HCEC 1CT (cell line): ENCODE measurements at places on chromosomes 7 and 10.

- DNase-seq, result no peak
Observed at GRCh38 chr7:137633133-137633532, 213.6 kb downstream of the DGKI start.

DNA sequence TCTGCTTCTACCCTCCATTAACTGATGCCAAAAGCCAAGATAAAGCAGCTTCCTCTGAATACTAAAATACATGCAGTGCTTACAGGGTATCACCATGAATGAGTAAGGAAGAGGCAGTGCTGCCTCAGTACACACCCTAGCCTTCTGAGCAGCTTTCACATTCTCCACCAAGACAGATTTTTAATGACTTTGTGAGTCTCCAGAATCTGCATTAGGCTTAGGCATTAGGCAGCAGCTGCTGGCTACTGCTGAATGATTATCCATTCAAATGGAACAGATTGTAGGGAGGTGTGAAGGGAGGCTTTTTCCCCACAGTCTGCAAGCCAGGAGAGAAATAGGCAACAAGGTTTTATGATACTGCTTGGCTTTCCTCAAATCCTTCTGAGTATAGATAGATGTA lies 1226.7 kb upstream of the LRRN3 start:
- DNase-seq, result no peak

GRCh38 chr7:26928703-26929347 lies 64.4 kb upstream of the SKAP2 start:
- no peak for DNase-seq

- DNase-seq, result peak; percentile 42
Observed at GRCh38 chr10:104589871-104590270, 51.2 kb upstream of the SORCS3 start.

GRCh38 chr7:25545124-25546008 lies 317.1 kb upstream of the NPVF start:
- DNase-seq, result no peak

DNA sequence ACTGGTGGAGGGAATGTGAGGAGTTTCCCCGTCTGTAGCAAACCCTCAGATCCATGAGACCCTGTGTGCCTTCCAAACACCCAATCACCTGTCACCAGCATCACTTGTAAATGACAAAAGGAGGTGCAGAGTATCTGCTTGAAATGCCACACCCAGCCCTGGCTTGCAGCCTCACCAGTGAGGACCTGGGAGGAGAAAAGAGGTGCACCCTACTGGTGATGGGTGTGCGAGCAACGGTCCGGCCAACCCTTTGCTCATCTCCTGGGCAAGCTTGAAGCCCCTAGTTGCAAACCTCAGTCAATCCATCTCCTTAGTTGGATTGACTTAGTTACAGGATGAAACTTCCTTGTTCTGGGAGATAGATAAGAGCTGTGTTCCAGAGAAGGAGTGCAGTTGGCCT lies 62.4 kb upstream of the WAPL start:
- no peak for DNase-seq

DNA sequence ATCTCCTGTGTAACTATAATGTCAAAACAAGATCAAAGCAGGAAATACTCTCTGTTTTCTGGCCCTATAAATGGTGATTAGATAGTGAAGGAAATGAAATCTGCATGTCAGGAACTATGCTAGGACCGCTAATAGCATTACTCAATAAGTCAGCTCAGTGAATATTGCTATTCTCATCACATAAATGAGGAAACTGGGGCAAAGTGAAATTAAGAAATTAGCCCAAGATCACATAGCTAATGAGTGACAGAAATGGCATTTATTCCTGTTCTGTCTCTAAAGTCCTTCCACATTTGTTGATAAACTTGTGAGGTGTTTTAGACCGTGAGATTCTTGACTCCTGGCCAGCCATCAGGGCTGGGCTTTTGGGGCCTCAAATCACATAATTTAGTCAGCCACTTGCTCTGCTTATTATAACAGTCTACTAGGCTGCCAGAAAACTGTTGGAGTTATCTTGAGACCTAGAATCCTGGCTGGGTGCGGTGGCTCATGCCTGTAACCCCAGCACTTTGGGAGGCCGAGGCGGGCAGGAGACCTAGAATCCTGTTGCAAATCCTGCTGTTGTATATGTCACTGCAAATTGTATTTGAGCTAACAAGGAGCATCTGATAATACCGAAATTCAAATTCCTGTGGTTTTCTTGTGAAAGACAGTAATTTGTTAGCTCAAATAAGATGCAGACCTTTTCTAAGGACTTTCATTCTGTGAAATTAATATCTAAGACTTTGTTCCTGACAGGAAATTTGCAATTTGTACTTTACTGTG lies 66.5 kb upstream of the SHTN1 start:
- DNase-seq, result no peak

GRCh38 chr7:136884492-136884891 lies 16.0 kb downstream of the CHRM2 start:
- no peak for DNase-seq

DNA sequence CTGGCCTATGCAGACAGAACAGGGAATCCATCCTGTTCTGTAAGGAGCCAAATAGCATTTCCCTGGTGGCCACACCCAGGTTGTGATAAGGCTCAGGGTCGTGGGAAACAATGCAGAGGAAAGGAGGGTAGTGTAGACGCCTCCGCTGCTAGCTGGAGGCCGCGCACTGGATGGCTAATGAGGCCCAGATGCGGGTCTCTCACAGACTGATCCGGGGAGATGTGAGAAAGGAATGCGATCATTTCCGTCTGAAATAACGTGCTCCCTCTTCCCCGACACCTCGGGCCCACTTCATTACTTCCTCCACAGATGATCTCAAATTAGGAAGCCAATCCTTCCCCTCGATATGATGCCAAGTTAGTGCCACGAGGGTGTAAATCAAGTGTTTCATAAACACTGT lies 203.3 kb downstream of the TAX1BP1 start:
- no peak for DNase-seq

- no peak for DNase-seq
Observed at GRCh38 chr10:105656856-105657255, 1015.8 kb downstream of the SORCS3 start.

DNA sequence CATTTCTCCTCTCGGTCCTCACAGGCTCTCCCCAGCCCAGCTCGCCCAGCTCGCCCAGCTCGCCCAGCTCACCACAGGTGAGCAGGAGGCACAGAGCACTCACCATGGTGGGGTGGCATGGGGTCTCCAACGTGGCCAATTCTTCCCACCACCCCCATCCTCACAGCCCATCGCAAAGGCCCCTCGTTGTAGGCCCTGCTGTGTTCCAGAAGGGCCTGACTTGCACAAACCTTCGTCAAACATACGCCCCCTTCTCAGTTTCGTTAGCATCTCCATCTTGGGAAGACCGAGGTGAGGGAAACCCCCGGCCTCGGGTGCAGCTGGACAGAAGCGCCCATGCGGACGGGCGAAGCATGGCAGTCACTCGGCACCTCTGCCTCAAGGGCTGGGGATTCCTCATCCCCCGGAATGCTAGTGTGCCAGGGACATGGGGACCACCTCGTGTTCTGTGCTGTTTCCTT lies 304.6 kb downstream of the TNS3 start:
- no peak for DNase-seq

- DNase-seq, result no peak
Observed at GRCh38 chr7:29612596-29612995, 49.0 kb downstream of the PRR15 start.

DNA sequence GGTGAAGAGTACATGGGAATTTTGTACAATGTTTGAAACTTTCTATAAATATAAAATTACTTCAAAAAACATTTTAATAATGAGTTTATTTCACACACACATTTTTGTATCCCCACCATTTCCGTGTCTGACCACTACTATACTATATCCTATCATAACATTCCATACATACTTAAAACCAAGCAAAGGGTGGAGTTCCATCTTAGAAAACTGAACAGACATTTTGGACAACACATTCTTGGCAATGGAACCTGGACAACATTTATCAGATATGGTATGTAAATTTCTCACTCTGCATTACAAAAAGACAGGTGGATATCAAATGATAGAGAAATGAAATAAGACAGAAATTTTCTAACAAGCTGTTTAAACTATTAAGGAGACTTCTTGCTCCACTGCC lies 168.9 kb downstream of the TWIST1 start:
- DNase-seq, result no peak

DNA sequence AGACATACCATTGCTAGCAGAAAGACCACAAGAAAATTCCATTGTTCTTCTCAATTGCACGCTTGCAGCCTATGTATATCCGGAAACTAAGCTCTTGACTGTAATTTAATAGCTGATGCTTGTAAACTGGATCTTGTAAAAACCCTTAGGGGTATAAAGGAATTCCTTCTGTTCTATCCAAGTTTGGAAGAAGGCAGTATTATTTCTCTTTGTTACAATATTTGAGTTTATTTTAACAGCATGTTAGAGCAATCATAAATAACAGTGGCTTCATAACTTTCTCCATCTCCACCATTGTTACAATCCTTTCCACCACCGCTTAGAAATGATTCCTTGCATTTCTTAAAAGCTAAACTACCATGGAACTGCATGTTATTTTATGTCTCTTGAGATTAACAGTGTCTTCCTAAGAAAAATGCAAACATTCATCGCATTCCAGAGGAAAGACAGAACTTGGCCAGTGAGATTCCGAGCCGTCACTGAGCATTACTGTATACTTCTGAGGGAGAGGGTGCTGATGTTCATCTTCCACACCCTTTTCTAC lies 92.5 kb downstream of the TRIL start:
- no peak for DNase-seq

- DNase-seq, result no peak
Observed at GRCh38 chr7:100890653-100891567, 1.4 kb upstream of the UFSP1 start.

GRCh38 chr10:53140506-53140905 lies 367.9 kb upstream of the MBL2 start:
- DNase-seq, result no peak

DNA sequence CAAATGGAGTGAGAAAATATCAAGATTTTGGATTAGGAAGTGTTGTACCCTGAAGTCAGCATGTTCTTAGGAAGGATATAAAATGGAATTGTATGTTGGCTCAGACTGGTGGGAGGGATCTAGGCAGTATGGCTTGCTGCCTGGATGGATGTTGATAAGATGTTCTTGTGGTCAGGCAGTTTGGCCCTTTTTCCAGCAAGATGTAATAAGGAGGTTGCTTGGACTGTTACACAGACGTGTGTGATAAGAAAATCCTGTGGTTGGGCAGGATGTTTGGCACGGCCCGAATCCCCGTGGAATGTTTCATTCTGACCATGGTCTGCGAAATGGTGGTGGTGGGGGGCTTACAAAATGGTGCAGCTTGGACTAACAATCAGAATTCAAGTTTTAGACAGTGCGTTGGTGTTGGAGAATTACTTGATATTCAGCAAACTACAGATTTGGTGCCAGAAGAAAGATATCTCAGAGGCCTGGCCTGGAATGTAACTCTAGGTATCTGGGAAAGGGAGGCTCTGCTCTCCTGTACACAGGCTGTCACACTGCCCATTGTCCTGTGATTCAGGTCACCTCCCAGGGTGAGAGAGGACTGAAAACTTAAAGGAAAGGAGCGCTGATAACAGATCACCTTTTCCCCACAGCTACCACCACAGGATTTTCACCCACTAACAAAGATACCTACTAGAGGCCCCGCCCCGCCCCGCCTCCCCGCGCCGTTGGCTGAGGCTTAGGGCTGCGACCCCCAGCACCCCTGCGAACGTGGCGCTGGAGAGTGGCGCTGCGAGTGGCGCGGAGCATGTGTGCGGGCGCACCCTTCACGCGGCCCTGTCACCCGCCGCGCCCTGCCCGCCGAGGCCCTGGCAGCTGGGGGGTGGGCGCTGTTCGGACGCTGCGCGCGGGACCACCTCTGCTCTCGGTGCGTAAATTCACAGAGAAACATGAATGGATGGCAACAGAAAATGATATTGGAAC lies 19.3 kb upstream of the ZNF680 start:
- no peak for DNase-seq

DNA sequence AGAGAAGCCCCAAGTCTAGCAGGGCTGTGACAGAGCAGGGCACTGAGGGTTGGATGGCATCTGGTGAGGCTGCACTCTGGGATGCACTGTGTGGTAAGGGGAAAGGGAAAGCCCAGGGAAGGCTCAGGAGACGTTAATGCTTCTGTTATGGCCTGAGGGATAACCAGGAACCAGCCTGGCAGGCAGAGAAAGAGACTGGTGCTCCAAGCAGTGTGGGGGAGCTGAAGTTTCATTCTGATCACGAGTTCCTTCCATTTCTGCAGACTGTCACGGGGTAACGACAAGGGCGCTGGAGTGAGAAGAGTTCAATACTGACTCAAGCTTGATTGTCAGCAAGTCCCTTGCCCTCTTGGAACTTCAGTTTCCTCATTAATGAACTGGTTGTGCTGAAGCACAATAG lies 730.9 kb downstream of the GRID1 start:
- no peak for DNase-seq

DNA sequence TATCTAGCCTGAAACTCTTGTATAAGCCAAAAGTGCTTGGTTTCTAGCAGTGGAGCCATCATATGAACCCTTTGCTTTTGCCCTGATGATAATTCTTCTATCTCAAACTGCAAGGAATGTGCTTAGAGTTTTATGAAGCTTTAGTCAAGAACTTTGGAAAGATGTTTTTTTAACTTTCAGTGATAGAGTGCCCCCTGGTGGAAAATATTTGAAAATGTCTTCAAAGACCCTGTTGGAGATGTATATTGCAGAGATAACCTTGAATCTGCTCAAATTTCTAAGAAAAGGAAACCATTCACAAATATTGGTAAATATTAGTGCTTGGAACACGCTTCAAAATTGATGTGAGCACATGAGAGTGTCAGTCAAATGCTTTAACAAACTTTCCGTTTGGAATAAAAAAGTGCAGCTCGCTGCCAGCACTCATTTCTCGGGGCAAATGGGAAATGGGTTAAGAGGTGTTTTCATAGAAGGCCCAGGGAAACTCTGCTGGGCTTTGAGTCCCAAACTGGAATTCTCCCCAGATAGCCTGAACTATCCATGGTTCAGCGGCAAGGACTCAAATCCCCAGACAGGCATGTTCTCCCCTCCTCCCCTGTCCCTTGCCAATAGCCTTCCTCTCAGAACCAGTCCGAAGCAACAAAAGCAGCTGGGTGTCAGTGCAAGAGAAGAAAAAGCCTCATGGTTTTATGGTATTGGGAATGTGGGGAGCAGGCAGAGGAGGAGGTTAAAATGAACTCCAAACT lies 129.3 kb downstream of the MYOF start:
- DNase-seq, result peak; percentile 48

GRCh38 chr10:44301781-44302355 lies 83.0 kb downstream of the CXCL12 start:
- no peak for DNase-seq

- no peak for DNase-seq
Observed at GRCh38 chr7:152967958-152968357, 208.4 kb downstream of the ACTR3B start.

GRCh38 chr10:125082881-125083575 lies 77.3 kb downstream of the CTBP2 start:
- DNase-seq, result no peak

DNA sequence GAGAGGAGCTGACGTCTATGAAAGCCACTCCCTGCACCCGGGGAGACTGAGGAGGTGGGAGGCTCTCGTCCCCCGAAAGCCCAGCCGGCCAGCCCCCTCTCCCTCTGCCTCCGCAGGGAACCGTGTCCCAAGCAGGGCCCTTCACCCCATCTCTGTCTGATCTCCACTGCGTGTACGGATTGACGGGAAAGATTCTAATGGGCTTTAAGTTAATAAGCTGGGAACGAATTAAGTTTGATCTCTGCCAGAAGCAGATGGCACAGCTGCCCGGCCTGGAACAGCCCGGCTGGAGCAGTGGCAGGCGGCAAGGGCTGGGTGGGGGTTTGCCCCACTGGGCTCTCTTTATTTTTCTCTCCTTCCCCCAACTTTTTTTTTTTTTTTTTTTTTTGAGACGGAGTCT lies 6.1 kb upstream of the SLC29A4 start:
- no peak for DNase-seq
